ENCODE measurements at places on chromosomes 12 and 14.

DNA sequence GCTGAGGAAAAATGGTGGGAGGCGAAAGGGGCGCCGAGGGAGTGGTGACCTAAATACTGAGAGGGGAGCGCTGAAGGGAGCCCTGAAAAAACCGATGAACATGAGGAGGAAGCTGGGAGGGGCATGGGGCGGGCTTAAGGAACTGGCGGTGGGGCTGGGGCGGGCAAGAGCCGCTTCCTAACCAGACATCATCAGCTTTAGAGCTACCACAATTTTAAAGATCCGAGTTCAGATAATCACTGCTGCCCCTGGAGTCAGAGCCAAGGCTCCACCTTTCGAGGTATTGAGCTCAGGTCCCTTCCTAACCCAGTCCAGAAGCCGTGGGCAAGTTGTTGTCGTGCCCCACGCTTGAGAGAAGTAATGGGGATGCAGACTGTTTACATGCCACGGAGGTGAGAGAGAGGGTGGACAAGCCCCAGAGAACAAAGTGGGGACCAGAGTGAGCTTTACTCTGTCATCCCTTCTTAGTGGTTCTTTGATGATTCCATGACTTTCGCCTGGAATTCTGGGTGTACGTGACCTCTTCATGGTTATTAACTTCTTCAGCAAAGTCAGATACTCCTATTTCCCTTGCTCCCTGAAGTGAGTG is 393 bp downstream of the ORMDL2 start:
- DNase-seq = no peak

- no peak for DNase-seq
Measured at GRCh38 chr12:31423405-31423804, 97.5 kb upstream of the SINHCAF start.

DNA sequence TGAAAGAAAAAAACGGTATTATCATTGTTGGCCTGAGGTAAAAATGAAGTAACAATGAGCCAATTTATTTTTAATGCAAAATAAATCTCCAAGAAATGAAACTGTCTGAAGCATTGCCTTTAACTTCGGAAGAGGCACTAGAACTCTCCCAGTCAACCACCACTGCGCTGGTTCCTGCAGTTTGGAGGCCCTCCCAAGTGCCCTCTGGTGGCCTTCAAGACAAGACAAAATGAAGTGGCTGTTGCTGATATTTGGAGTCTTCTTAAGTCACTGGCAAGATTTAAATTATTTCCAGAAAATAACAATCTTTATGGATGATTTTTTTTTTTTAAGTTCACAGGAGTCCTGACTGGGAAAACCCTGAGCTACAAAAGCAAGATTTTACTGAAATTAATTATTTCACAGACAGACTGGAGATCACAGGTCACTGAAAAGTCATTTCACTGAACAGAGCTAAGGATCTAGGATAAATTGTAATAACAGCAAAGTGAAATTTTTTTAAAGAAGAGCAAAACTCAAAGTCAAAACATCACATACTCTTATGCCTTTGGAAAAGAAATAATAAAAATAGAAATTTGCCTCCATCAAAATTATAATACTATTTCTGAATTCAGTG is 58.2 kb downstream of the DICER1 start:
- no peak for DNase-seq

GRCh38 chr12:92568691-92569090 is 134.1 kb upstream of the PLEKHG7 start:
- no peak for DNase-seq

- no peak for DNase-seq
Measured at GRCh38 chr14:64605926-64606685, 56.3 kb downstream of the PPP1R36 start.

- DNase-seq = peak; percentile 66
Measured at GRCh38 chr12:53231921-53232645, at the start of gene RARG. TSS of gene RARG (minus strand) at chr12:53232209. CDS start at chr12:53227545, 4,664 bp downstream.
